Right renal cortex interstitium (tissue), 3 donors: ENCODE measurements at places on chromosomes 1 and 21.

DNA sequence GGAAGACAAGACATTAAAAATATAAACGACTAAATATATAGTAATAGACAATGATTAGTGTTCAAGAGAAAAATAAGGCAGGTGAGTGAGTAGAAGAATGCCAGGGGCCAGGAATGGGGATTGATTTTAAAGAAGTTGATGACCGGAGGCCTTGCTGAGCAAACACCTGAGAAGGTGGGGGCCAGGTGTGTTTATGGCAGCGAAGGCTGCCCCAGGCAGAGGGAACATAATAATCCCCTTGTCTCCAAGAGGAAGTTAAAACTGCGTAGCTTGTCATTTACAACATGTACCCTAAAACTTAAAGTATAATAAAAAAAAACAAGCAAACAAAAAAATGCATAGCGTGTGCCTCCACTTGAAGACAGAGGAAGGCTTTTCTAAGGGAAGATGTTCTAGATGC lies 220.3 kb downstream of the URB2 start:
- no peak for DNase-seq

- no peak for DNase-seq
Observed at GRCh38 chr1:217585577-217585976, 45.3 kb downstream of the GPATCH2 start.

DNA sequence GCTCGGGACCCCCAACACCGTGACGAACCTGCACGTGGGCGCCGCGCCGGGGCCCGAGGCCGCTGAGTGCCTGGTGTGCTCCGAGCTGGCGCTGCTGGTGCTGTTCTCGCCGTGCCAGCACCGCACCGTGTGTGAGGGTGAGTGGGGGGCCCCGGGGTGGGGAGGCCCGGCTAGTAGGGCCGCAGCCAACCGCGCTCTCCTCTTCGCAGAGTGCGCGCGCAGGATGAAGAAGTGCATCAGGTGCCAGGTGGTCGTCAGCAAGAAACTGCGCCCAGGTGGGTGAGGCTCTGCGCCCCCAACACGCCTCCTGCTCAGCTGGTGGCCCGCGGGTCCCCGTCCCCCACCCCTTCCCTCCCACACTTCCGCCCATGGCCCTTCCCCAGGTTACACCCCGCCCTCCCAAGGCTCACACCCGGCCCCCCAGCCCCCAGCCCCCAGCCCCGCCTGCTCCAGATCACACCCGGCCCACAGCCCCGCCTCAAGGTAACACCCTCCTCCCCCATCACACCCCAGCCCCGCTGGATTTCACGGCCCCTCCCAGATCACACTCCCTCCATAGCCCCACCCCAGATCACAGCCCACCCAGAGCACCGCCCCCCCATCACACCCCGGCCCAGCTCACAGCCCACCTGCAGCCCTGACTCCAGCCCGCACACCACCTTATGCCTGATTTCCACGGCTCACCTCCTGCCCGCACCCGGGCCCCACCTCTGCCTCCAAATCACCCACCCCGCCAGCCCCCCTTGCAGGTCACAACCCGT lies 2.4 kb upstream of the MMP23B start:
- DNase-seq = no peak

- DNase-seq = peak; percentile 35
Observed at GRCh38 chr21:15444118-15444960, 285.4 kb upstream of the USP25 start.

- no peak for DNase-seq
Observed at GRCh38 chr1:37474697-37475379, 458 bp downstream of the ZC3H12A start.

DNA sequence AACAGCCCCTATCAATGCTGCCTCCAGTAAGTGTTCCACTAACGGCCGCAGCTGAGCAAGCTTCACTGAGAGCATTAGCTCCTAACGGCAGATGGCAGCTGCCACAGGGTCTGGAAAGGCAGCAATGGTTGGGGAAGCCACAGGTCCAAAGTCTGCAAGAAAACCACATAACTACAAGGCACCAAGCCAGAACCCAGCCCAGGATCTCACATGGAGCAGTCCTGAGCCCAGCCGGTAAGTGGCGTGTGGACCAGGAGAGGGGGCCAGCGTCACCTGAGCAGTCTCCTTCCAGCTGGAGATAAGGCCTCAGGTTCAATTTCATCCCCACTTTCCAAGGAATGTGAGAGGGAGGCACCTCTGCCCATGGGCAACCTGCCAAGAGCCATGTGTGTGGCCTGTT lies 13.2 kb downstream of the SYT2 start:
- no peak for DNase-seq

GRCh38 chr1:232980355-232980978 lies 30.1 kb downstream of the NTPCR start:
- DNase-seq = no peak

GRCh38 chr1:176205332-176205914 lies 1.7 kb downstream of the COP1 start:
- DNase-seq = no peak

- DNase-seq = no peak
Observed at GRCh38 chr1:20834780-20835179, 47.7 kb upstream of the HP1BP3 start.

DNA sequence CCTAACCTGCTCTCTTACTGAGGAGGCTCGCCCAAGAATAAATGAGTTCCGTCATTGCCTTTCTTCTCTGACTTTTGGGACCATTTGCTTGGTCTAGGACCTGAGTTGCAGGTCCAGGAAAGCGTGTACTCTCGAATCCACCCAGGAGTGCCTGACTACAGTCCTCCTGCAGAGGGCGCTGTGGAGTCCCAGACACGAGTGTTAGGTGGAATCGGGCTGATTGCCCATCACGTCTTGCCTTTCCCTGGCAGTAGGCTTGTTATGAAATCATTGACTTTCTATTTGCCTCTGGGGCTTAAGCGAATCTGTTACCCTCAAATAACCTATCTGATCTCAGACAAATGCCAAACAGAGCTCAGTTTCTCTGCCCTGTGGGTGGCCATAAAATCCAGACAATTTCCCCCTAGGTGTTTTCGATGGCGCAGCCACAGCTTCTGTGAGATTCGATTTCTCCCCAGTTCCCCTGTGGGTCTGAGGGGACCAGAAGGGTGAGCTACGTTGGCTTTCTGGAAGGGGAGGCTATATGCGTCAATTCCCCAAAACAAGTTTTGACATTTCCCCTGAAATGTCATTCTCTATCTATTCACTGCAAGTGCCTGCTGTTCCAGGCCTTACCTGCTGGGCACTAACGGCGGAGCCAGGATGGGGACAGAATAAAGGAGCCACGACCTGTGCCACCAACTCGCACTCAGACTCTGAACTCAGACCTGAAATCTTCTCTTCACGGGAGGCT lies at the start of gene IL20:
Gene IL20, plus strand, starts transcription at position 685 of the 733 bp plus-strand sequence. CDS start 230 bp downstream, outside the sequence.
- no peak for DNase-seq

DNA sequence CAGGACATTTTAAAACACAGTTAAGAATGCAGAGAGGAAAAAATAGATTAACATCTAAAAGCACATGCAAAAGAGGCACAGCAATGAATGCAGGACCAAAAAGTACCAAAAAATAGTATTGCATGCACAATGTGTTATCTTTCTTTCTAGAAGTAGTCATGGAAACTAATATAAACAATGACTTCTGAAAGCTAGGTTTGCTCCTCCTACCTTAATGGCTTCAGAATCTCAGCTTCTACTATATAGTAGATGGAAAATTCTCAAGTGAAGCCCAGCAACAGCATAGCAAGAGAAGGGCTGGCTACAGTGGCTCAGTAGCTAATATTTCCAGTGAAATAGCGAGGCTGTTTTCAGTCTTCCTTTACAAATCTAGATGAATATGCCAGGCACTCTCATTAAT lies 125.1 kb downstream of the CRB1 start:
- DNase-seq = no peak

DNA sequence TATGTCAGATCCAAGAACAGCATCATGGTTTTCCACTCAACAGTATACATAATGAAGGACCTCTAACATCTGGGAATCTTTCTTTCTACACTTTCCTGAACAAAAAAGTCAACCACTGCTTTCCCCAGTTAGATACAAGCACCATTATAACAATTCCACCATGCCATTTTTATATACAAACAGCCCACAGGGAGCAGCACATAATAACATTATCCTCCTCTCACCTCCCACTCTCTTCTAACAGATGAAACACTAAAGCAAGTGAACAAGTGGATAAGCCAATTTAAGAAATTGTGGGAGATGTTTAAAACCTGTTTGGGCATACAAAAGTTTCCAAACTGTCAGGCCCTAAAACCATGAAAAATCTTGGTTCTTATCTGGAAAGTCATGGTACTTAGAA lies 29.4 kb upstream of the PRRC2C start:
- DNase-seq = no peak

DNA sequence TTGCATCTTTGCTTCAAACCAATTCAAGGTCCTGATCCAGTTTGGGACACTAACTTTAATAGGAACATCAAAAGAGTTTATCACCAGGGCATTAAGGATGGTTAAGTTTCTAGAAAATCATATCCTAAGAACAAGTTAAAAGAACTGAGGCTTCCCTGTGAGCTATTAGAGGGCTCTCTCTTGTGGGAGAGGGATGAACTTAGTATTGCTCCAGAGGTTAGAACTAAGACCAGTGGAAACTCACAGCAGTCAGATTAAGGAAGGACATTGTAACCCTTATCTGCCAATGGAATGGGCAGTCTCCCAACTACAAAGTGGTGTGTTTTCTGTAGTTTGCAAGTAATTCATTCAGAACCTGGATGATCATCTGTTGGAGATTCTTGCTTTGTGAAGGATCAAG lies 36.8 kb downstream of the UBE2U start:
- DNase-seq = no peak

GRCh38 chr1:37258068-37258467 lies 216.3 kb upstream of the ZC3H12A start:
- DNase-seq = no peak

- DNase-seq = no peak
Observed at GRCh38 chr1:205214756-205215155, 3.3 kb upstream of the DSTYK start.

DNA sequence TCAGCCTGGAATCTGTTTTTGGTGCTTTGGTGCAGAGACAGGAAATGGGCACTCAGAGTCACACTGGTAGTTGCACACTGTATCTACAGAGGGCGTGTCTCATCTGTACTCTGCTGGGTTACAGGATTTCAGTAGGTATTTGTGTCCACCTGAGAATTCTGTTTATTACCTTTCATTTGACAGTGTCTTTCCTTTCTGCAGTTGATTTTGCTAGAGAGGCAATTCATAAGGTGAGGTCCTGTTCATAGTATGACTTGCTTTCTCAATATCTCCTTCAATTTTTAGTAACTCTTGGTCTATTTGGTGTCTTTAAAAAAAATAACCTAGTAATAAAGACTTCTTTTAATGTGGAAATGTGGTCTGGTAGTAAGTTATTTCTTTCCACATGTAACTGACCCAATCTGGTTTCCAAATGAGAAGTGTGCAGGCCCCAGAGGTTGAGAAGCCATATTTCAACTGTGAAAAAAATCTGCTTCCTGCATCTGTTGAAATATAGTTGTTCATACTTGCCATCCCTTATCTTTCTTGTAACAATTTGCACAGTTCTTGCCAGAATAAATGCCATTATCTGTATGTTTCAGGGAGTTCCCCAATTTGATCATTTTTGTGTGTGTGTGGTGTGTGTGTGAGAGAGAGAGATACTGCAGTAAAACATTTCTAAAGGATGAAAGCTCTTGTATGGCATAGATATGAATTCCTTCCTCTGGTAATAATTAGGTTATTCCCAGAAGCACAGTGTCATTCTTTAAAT lies 78.4 kb upstream of the DNAJC6 start:
- DNase-seq = no peak

- no peak for DNase-seq
Observed at GRCh38 chr21:39029086-39029755, 154.0 kb downstream of the PSMG1 start.

- DNase-seq = no peak
Observed at GRCh38 chr1:90201467-90202358, 206.8 kb downstream of the ZNF326 start.

DNA sequence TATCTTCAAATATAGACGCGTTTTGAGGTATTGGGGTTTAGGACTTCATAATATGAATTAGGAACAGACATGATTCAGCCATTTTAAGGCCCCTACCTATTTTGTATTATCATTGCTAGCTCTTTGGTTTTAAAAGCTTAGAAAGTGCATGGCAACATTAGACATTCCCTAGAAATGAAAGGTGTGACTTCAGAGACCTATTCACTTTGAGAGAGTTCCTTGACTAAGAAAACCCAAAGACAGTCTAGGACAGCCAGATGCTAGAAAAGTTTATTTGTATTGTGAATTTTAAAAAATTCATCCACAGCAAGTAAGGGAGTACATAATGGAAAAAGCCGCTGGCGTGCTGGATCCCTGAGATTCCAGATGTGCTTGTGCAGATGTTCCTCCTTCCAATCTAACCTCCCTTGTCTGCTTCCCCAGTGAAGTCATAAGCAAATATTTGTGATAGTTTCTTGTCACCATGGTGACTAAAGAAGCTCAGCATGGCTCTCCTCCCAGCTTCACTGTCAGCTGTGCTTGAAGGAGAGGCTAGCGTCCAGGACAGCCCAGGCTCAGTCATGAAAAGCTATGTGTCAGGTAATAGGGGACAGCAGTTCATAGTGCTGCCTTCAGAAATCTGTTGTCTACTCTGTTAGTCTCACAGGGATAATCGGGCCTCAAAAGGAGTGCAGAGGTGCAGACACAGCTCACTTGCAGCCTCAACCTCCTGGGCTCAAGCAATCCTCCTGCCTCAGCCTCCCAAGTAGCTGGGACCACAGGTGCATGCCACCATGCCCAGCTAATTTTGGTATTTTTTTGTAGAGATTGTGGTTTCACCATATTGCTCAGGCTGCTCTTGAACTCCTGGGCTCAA lies 34.8 kb downstream of the KPNA6 start:
- peak; percentile 25 for DNase-seq

- no peak for DNase-seq
Observed at GRCh38 chr1:202145068-202145743, 669 bp upstream of the ARL8A start.

- DNase-seq = no peak
Observed at GRCh38 chr1:198601936-198602889, 36.6 kb upstream of the PTPRC start.

GRCh38 chr1:158199849-158200248 lies 19.2 kb downstream of the CD1D start:
- DNase-seq = no peak

GRCh38 chr1:209630383-209631225 lies 21.6 kb downstream of the LAMB3 start:
- DNase-seq = no peak

DNA sequence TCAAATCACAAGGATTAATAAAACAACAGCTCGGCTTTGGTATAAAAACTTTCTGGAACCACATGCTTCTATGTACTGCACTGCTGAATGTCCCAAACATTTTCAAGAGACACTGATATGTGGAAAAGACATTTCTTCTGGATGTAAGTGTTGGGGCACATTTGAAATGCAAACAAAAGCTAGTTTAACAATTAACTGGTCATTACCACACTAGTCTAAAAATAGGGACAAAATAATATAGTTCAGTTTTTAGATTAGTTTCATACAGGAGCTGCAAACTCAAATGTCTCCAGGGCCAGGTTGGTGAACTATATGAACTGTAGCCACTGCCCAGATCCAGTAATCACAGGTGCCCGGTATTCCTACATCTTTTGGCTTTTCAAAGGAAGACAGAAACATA lies 3.2 kb downstream of the IL23R start:
- no peak for DNase-seq
